ENCODE measurements at places on chromosomes 2 and 18.

DNA sequence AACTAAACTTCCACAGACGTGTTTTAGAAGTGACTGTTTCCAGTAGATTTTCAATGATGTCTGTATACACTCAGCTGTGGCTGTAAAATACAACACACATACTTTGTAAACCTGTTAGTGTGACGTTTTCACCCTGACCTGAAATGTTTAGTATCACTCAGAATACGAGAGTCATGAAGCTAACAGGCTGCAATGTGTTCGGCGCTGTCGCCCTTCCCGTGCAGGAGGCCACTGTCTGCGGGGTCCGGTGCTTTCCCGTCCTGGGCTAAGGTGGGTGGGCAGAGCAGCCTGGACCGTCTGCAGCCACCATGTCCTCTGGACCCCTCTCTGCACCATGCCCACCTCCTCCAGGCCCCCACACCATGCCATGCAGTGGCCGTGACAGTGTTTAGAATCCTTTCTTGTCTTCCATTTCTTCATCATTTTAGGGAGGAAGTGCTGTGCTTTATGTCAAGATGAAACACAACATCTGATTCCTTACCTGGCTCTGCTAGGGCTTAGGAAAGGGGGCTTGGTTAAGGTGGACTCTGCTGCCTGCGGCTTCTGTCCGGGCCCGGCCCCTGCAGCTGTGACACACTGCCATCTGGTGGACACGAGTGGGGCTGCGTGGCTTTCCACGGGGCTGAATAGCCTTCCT is 53.8 kb upstream of the RBM44 start:
- DNase-seq = peak; percentile 82
- no peaks in the 10 kb centered on the region for H3K36me3 ChIP-seq
- H3K27me3 ChIP-seq = no peaks in the 10 kb centered on the region

DNA sequence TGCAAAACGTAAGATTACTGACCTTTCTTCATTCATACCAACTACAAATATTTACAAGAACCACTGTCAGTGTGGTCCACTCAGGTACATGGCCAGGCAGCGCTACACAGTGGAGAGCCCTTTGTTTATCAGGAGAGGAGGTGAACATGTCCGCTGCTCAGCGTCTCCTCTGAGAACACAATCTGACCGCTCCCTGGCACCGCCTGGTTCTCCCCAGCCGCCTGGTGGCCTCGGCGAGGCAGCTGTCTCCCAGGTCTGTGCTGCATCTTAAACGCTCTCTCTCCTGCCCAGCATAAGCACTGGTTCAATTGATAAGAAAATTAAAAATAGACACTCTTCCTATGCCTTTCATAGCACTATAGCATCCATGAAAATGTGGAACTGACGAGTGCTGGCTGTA is 146.8 kb upstream of the PXDN start:
- DNase-seq = no peak
- H3K27me3 ChIP-seq = no peaks in the 10 kb centered on the region
- H3K4me3 ChIP-seq = no peak overlapping the region
- H3K4me1 ChIP-seq = no peaks in the 10 kb centered on the region

DNA sequence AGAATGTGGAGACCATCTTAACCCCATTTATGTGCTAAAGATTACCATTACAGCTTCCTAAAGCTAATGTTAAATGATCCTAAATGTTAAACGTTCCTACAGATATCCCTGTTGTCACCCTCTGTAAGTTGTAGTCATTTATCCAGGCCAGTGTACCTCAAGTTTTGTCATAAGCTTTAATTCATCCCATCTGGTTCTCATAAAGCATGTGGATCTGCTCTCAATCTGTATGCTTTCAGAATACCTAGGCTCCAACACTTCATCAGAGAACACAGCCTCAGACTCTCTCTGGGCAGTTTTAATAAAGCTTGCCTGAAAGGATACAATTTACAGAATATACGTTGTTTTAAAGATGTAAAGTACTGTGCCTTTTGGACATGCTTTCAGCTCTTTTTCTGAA is 4.2 kb upstream of the CCDC178 start:
- no peak for DNase-seq
- peaks cover 2% of the 10 kb centered on the region for H3K4me1 ChIP-seq
- H3K27me3 ChIP-seq = no peaks in the 10 kb centered on the region
- H3K27ac ChIP-seq = no peak overlapping the region
- no peak overlapping the region for H3K4me3 ChIP-seq

DNA sequence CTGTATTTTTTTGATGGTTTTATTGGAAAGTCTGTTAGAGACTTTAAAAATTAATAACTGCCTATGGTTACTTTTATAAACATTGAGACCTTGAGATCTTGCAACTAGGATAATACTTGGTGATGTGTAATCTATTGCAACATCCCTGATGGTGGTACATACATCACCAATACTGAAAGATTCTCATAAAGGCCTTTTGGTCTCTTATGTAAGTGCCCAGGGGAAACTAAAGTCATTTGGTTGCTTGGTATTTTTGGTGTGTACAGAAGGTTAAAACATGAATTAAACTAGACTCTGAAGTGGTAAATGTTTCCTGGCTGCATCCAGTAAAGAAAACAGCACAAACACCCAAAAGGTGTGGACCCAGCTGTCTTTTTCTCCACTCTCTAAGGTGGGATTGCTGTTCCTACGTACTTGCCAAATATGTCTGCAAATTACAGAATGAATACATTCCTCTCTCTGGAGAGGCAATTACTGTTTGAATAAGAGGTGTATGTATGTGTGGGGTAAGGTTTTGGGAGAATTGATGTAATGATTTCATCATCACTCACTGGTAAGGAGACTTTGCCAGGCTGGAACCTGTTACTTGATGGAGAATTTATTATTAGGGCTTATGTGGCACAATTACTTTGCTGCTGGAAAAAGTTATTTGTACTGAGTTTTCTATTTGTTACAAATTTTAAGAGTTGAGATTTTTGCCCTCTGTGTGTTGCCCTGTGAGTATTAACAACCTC is 3.6 kb downstream of the B3GNT2 start:
- no peak for DNase-seq
- no peaks in the 10 kb centered on the region for H3K36me3 ChIP-seq
- no peaks in the 10 kb centered on the region for H3K27me3 ChIP-seq

DNA sequence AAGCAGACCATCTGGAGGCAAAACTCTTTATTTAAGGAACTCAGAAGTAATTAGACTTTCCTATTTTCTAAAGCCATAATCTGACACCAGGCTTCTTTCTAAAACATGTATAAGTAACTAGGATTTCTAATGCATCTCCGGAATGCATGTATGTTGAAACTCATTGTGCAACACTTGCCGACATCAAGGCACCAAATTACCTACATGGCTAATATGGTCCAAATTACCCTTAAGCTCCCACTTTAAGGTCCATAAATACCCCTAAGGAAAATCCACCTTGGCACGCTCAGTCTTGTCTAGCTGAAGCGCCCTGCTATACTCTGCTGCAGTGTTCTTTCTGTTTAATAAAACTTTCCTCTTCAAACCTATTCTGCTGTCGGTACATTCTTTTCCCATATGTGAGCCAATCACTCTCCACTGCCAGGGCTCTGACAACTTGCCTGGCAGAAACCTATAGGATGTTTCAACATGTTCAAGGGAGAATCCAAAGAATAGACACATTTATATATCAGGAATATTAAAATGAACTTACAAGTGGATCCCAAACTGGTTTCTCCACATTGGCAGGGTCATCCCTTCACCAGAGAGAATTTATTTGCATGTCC is 171.9 kb downstream of the GALNT1 start:
- no peak overlapping the region for H3K4me3 ChIP-seq
- no peak for DNase-seq
- H3K27ac ChIP-seq = no peak overlapping the region
- no peaks in the 10 kb centered on the region for H3K36me3 ChIP-seq

GRCh38 chr2:189411860-189412259 is 29.4 kb upstream of the WDR75 start:
- H3K27me3 ChIP-seq = no peaks in the 10 kb centered on the region
- H3K4me3 ChIP-seq = no peak overlapping the region
- H3K36me3 ChIP-seq = no peaks in the 10 kb centered on the region
- DNase-seq = peak; percentile 52

- H3K4me3 ChIP-seq = no peak overlapping the region
- no peak overlapping the region for H3K27ac ChIP-seq
- no peaks in the 10 kb centered on the region for H3K4me1 ChIP-seq
- no peaks in the 10 kb centered on the region for H3K36me3 ChIP-seq
- no peak for DNase-seq
Observed at GRCh38 chr18:34330308-34330707, 105.6 kb upstream of the NOL4 start.

- H3K4me1 ChIP-seq = no peaks in the 10 kb centered on the region
- no peaks in the 10 kb centered on the region for H3K36me3 ChIP-seq
- no peak overlapping the region for H3K27ac ChIP-seq
- H3K27me3 ChIP-seq = no peaks in the 10 kb centered on the region
Observed at GRCh38 chr18:23784832-23785245, 95.6 kb downstream of the LAMA3 start.

GRCh38 chr2:119350311-119350998 is 16.2 kb downstream of the C2orf76 start:
- H3K4me1 ChIP-seq = no peaks in the 10 kb centered on the region

DNA sequence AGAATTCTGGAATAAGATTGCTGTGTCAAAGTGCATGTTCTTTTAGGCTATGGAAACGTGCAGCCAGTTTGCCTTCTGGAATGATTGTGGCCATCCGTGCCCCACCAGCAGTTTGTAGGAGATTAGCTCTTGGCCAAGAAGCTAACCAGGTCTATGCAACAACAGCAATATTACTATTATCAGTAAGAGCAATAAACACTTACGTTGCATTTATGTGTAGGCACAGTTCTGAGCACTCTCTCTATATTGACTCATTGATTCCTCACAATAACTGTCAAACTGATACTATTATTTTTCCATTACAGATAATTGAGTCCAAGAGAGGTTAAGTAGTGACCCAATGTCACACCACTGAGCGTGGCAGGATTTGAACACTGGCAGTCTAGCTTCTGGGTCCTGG is 186.4 kb downstream of the DYSF start:
- no peak overlapping the region for H3K27ac ChIP-seq
- H3K27me3 ChIP-seq = no peaks in the 10 kb centered on the region
- no peak overlapping the region for H3K4me3 ChIP-seq
- no peak for DNase-seq

DNA sequence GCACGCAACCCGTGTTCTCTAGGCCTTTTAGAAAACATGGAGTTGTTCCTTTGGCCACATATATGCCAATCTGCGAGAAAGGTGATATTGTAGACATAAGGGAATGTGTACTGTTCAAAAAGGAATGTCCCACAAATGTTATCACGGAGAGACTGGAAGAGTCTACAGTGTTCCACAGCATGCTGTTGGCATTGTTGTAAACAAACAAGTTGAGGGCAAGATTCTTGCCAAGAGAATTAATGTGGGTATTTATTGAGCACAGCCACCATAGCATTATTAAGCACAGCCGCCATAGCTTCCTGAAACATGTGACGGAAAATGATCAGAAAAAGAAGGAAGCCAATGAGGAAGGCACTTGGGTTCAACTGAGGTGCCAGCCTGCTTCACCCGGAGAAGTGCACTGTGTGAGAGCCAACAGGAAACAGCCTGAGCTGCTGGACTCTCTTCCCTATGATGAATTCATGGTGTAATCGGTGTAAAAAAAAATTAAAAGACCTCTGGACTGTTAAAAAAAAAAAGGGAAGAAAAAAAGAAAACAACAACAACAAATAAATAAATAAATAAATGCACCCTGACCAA is 29.0 kb upstream of the REL start:
- H3K36me3 ChIP-seq = no peaks in the 10 kb centered on the region
- no peaks in the 10 kb centered on the region for H3K27me3 ChIP-seq

GRCh38 chr2:105748566-105748965 is 3.9 kb downstream of the NCK2 start:
- H3K4me3 ChIP-seq = no peak overlapping the region
- no peak overlapping the region for H3K27ac ChIP-seq
- H3K36me3 ChIP-seq = no peaks in the 10 kb centered on the region
- DNase-seq = no peak
- H3K4me1 ChIP-seq = peaks cover 28% of the 10 kb centered on the region

DNA sequence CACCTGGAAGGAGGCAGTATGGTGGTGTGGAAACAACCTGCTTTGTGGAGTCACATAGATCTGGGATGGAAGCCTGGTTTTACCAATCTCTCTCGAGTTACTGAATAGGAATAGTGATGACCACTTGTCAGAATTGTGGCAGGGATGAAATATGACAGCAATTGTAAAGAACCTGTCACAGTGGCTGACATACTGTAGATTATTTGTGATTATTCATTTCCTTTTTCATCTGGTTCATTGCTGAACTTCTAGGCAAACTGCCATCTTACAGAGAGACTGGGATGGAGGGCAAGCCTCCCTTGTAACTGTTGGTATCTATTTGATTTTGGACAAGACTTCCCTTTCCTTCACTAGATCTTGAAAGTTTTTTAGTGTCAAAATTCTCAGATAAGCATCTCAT is 42.0 kb downstream of the FMNL2 start:
- H3K27ac ChIP-seq = no peak overlapping the region
- H3K27me3 ChIP-seq = no peaks in the 10 kb centered on the region
- no peak overlapping the region for H3K4me3 ChIP-seq
- peaks cover 11% of the 10 kb centered on the region for H3K4me1 ChIP-seq
- H3K36me3 ChIP-seq = no peaks in the 10 kb centered on the region
- DNase-seq = no peak

DNA sequence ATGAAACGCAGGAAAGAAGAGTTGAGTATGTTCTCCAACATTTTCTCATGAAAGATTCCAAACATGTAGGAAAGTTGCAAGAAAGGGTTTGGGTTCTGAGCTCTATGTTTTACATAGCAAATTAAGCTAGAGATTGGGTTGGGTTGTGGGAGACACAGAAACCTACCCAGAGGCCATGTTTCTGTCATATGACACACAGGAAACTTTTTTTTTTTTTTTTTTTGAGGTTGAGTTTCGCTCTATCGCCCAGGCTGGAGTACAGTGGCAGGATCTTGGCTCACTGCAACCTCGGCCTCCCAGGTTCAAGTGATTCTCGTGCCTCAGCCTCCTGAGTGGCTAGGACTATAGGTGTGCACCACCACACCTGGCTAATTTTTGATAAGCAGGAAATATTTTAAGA is 57.6 kb downstream of the DOCK10 start:
- H3K27me3 ChIP-seq = peaks cover 8% of the 10 kb centered on the region
- DNase-seq = no peak
- no peaks in the 10 kb centered on the region for H3K36me3 ChIP-seq
- no peak overlapping the region for H3K4me3 ChIP-seq

DNA sequence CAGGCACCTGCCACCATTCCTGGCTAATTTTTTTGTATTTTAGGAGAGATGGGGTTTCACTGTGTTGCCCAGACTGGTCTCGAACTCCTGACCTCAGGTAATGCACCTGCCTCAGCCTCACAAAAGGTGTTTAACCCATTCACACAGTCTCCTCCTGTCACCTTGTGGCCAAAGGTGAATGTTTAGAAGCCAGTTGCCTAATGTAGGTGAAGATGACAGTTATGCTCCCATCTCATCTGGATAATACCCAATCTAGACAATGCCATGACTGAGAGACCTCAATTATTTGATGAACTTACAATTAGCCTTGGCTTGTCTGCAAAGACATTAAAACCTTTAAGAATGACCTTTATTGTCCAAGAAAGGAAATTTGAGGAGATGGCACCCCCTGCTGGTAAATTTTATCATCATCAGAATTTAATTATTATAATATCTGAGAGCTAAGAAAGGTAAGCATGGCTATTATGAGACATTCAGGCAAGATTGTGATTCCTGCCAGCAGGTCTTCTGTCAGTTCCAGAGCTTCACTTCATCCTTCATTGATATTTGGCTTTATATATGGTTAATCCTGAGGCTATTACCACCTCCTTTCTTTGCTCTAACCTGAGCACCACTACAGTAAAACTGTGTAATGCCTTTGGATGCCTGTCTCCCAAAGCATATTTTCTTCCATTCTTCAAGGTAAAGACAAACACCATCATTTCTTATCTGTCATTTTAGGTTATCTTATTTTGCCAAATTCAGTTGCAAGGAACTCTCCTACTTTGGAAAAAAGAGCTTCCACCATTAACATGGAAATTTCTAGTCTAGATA is 117.6 kb downstream of the FAM124B start:
- no peak overlapping the region for H3K27ac ChIP-seq
- H3K4me1 ChIP-seq = peaks cover 3% of the 10 kb centered on the region
- H3K36me3 ChIP-seq = no peaks in the 10 kb centered on the region
- DNase-seq = peak; percentile 41
- H3K27me3 ChIP-seq = peaks cover 3% of the 10 kb centered on the region
